ENCODE measurements at places on chromosomes 6 and 20.

DNA sequence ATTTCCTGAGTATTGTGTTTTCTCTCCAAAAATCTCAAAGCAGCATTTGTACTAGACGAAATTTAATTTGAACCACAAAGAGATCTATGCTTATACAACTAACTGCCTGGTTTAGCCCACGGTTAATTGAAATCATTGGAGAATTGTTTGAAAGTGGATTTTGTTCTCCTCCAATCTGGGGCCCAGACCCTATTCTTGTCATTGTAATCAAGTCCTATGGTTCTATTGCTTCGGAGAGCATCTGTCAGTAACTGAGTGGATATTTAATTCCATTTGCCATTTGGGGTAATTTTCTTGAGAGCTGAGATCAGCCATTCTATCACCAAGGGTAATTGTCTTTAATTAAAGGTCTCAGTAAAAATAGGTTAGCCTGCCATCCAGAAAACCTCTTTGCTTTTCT, 117.0 kb upstream of the KCNG1 start:
- DNase-seq = no peak

DNA sequence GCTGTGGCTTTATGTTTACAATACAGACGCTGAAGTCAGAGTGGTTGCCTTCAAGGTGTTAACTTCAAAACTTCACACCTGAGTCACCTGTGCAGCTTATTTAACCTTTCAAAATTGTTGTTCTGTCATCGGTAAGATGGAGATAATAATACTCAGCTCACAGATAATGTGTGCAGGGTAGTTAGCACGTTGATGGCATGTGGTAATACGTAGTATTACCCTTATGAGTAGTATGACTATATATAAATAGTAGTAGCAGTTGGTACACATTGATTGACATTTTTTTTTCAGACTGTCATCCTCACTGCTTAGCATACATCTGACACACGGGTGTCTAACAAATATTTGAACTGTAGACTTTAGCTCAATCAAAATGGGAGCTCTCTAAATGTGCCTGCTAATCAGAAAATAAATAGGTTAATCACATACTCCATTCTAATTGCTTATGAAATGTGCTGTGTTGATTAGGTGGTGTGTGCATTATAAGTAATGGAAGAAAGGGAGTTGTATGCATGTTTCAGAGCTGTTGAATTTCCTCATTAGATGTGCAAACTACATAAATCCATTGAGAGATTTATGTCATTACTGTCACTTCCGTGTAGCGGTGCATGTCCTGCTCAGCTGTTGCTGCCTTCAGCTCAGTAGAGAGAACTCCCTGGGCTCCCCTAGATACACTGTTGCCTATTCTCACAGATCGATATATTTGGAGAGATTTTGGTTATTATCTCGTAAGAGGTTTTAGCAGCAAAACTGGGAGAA, 11.2 kb upstream of the MROH8 start:
- DNase-seq = no peak

DNA sequence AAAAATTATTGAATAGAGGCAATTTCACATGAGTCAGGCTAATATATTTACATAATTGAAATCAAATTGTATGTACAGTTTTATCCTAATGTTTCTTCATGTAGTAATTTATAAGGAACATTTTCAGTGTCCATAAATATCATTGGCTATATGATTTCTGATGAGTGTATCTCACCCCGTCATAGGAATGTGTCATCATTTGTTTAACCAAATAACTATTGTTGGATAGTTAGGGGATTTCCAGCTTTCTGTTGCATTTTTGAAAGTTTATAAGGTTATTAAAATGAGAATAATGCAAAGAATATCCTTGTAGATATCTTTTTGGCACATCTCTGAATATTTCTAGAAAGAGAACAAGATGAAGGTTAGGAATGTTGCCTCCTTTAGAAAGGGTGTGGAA, 39.0 kb downstream of the SYTL3 start:
- DNase-seq = no peak

GRCh38 chr20:7332169-7332568, 564.7 kb downstream of the BMP2 start:
- no peak for DNase-seq

DNA sequence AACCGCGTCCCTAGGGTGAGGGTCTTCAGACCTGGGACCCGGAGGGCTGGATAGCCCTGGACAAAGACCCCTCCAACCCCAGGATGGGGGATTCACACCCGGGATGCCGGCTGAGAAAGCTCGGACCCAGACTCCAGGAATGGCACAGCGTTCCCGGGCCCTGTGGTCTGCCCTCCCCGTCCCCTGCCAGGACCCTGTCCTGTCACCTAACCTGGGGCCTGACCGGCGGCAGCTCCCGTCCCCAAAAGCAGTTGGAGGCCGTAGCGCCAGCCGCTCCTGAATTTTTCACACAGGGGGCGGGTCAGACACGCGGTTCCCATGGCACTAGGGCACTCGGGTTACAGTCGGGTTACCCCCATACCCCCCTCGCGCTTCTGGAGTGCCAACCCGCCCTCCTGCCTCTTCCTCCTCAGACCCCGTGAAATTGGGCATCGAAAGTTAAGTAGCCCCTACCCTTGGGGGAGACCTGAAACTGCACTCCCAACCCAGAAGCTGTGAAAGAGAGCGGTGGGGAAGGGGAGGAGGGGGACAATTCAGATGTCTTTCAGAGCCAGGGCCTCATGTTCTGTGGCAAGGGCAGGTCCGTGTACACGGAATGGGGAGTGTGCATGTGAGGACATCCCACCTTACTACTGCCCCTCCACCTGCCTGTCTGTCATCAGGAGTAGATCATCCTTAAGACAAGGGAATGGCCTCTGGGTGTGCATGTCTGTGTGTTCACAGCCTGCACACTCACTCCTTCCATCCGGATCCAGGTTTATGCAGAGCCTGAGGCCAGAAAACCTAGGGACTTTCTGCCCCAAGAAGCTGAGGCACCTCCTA, 595 bp downstream of the REM1 start:
- no peak for DNase-seq

DNA sequence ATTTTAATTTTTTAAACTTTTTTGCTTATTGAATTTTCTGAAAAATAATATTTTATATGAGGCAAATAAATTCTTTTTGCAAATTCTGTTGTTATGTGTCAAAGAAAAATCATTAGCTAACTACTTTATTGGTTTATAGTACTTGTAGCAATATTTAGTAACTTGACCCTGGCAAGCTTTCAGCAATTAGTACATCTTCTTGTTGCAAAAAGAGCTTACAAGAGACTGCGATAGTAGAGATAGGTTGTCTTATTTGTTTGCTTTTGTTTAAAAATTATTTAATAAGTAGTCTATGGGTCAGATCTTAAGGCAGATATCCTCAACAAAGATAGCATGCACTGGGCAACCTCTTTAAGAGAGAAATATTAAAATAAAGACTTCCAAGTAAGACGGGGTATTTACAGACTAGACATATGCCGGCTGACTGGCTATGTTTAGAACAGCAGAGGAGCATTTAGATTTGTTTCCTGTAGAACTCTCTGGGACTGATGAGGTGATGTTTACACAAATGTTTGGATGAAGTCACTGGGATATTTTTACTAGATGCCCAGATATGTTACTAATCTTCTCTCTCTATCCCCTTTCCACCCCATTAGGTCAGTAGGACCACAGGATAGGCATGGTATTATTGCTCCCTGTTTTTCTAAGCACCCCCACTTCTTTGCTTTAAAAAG, 25.0 kb downstream of the VGLL2 start:
- no peak for DNase-seq

DNA sequence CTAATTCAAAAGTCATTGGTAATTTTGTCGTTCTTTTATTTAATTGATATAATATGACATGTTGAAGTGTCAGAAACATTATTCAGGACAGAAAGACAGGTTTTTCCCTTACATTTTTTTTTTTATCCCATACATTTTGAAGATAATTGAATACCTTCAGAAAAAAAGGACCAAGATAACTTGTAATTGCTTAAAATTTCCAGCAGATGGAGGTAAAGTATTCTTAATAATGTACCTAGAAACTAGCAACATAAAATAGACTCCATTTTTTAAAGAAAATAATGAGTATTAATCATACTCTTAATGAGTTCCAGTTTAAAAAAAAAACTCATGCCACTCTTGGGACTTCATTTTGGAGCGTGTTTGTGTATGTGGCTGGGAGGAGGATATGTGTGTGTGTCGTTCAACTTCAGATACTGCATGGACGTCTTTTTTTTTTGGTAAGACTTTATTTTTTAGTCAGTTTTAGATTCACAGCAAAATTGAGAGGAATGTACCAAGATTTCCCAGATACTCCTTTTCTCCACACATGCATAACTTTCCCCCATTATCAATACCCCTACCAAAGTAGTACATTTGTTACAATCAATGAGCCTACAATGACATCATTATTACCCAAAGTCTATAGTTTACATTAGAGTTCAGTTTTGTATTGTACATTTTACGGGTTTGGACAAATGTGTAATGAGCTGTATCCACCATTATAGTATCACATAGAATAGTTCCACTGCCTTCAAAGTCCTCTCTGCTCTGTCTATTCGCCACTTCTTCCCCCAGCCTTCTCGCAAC, 79.4 kb downstream of the ROS1 start:
- peak; percentile 5 for DNase-seq

DNA sequence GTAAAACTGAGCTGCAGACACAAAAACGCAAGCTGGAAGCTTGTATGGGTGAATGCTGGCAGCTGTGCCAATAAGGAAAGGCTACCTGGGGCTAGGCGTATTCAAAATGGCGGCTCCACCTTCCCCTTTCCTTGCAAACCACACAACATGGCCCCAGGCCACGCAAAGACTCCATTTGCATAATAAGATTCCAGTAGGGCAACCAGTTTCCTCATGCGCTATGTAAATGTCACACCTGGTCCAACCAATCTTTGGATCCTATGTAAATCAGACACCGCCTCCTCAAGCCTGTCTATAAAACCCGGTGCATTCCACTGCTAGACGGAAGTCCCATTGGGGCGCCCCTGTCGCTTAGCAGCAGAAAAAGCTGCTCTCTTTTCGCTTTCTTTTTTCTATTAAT, 505.9 kb upstream of the BTBD3 start:
- no peak for DNase-seq

DNA sequence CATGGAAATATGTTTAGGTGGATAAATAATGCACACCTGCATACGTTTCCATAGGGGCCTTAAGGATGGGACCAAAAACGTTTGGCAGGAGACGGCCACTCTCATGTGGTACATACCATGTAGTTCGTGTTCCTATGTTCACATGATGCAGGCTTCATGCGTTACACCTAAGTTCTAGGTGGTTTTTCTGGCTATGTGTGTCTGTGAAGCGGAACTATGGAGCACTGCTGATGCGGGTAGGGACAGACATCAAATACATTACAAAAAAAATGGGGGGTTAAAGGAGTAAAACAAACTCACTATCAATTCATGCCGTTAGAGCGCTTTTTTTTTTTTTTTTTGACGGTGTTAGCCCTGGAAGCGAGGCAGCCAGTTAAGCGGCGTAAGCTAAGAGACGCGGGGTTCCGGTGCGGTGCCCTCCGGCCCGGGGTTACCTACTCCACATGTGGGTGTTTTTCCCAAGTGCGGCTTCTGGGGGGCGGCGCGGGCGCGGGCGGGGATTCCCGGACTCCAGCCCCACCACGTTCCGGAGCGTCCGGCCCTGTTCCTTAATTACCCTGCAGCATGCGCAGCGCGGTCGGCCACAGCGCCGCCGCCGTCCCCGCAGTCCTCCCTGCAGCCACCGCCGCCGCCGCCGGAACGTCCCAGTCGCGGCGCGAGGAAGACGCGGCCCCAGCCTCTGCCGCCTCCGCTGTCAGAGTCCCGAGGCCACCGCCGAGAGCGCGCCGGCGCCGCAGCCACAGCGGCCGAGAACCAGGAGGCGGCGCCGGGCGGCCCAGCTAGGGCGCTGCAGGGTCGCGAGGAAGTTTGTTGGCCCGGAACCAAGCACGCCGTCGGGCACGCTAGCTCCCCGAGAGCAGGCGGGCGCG, 648 bp downstream of the COL19A1 start:
- no peak for DNase-seq

- DNase-seq = no peak
Observed at GRCh38 chr6:169223006-169223405, 30.6 kb downstream of the THBS2 start.

GRCh38 chr6:106152952-106153351, 66.8 kb downstream of the PRDM1 start:
- DNase-seq = no peak
